Activated naive CD4-positive, alpha-beta T cell (primary cell): ENCODE measurements at places on chromosomes 2 and 18.

- no peak for DNase-seq
These were observed 52.6 kb downstream of the NCK2 start for GRCh38 chr2:105797298-105797819.

GRCh38 chr2:14677039-14677438, 44.5 kb downstream of the LRATD1 start:
- DNase-seq, result no peak

DNA sequence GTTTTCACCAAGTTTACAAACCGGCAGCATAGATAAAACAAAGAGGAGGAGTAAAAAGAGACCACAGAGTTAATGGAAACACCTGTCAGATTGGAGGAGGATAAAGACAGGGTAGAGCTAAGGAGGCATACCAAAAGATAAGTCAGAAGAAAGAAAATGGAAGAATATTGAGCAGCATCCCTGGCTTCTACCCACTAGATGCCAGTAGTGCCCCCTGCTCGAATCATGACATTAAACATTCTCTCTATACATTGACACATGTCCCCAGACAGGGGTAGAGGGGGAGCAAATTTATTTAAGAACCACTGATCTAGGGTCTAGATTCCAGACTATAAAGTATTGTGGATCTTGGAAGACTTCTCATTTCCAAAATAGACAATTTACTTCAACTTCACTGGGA, 159.8 kb upstream of the ETAA1 start:
- no peak for DNase-seq

DNA sequence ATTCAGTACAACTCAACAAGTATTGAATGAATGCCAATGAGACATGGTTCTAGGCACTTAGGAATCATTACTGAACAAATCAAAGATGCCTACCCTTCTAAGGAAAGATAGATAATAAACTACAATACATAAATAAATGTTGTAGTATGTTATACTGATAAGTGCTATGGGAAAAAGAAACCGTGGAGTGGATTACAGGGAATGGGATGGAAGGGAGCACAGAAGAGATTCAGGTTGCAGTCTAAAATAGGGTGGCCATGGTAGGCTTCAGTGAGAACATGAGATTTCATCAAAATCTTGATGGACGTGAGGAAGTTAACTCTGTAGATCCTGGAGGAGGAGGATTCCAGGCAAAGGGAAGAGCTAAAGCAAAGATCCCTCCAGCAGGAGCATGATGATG, 17.9 kb upstream of the CREB1 start:
- DNase-seq, result no peak

GRCh38 chr18:48441405-48441881, 32.3 kb upstream of the ZBTB7C start:
- DNase-seq, result no peak

GRCh38 chr2:191846515-191847476, at the start of gene CAVIN2:
TSS of gene CAVIN2 (minus strand) at chr2:191847088. CDS start at chr2:191846925, 163 bp downstream.
- no peak for DNase-seq

GRCh38 chr2:66696374-66696773, 261.4 kb downstream of the MEIS1 start:
- no peak for DNase-seq

DNA sequence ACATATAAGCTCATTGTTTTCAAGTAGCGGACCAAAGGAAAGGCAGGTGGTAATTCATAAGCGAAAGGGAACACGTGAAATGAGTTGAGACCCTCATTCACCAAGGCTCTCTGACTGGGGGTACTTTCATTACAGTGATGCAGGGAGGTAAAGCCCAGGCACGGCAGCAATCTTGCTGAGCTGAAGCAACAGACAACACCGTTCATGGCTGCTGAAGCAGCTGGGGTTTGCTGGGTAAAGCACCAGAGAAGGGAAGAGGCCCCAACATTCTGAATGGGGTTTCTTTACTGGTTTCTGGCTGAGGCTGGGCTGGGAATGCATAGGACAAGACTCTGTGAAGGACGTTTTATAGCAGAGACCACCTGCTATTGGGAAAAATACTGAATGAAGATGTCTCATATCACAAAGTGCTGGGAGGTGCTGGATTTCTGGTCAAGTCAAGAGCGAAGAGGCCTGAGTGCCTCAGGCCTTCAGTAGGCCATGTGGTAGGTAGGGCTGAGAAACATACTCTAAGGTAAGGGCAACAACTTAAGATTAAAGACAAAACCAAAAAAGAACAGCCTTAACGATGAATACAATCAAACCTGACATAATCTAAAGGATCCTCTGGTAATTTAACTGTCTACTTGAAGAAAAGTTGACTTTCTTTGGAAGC, 324.7 kb upstream of the PIK3C3 start:
- no peak for DNase-seq

GRCh38 chr18:23066504-23067039, 68.7 kb upstream of the CABLES1 start:
- no peak for DNase-seq

- no peak for DNase-seq
These were observed 148.9 kb downstream of the ZEB2 start for GRCh38 chr2:144370937-144371584.

- DNase-seq, result no peak
These were observed 1599.2 kb upstream of the TMEFF2 start for GRCh38 chr2:193793914-193794313.

- DNase-seq, result no peak
These were observed 106.7 kb upstream of the ARL4C start for GRCh38 chr2:234603619-234604018.

- no peak for DNase-seq
These were observed 206.0 kb upstream of the TNP1 start for GRCh38 chr2:217065695-217066405.

- no peak for DNase-seq
These were observed 120.7 kb downstream of the LOXHD1 start for GRCh38 chr18:46536215-46536874.

GRCh38 chr2:191018048-191018447, 4.1 kb upstream of the STAT1 start:
- no peak for DNase-seq

DNA sequence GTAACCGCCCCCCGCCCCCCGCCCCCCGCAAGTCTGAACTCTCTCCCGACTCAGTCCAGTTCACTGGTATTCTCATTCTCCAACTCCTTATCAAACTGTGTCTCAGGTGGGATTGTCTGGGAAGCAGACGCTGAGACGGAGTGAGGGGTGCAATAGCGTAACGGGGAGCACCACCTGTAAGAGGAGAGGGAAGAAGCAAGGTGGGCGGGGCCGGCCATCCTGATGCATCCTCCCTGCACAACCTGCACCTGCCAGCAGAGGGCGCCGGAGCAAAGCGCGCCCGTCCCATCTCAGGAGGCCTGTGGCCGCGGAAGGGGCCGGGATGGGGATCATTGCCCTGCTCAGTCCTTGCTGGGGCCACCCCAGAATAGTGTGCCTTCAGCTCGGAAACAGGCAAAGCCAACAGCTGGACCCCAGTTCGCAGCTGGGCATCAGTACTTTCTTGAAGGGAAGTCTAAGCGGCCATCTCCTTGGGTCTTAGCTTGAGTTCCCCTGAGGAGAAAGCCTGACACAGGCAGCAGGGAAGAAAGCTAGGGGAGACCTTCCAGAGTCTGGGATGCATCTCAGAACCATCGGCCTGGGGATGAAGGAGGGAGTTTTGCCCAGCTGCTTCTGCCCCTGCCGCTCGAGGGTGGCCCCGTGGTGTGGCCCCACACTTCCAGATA, 208.0 kb downstream of the TFCP2L1 start:
- peak; percentile 45 for DNase-seq

- no peak for DNase-seq
These were observed 45.7 kb upstream of the ACAA2 start for GRCh38 chr18:49859021-49859359.

DNA sequence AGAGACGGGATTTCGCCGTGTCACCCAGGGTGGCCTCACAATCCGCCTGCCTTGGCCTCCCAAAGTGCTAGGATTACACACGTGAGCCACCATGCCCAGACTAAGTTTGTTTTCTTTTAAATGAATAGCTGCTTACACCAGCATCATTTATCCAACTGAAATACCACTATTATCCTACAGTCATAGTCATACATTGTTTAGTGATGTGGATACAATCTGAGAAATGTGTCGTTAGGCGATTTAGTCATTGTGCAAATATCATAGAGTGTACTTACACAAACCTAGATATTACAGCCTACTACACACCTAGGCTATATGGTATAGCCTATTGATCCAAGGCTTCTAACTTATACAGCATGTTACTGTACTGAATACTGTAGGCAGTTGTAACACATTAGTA, 10.3 kb downstream of the ZC3H15 start:
- no peak for DNase-seq

- no peak for DNase-seq
These were observed 96.7 kb downstream of the CCDC148 start for GRCh38 chr2:158359846-158360245.

DNA sequence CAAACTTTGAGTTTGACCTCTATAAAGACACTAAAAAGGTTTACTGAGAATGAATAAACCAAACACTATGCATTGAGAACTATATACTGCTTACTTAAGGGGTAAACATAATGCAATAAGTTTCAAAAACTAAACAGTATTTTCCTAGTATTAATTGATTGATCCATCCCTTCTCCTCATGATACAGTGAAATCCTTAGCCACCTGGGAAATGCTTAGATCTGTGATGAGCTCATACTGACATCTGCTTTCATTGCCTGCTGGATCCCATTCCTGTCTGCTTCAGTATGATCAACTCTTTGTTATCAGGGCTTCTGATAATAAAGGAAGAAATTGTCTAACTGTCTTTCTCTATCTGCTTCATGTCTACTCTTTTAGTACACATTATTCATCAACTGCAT, 74.9 kb upstream of the UBE2E3 start:
- DNase-seq, result no peak

DNA sequence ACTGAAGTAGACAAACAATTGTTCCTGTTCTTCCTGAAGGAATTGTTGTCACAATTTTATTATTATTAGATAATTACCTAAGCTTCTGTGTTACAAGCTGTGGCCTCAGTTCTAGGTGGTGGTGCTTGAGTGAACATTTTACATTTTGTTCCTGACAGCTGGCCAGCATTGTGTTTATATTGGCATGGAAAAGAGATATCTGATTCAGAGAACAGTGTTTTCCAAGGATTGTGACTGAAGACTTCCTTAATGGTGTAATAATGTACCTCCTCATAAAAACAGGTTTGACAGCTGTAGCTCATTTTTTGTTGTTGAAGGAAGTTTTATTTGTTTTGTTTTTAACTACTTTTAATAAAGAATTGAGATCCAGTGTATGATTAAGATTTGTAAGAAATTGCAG, 95.2 kb downstream of the EPB41L5 start:
- DNase-seq, result no peak

DNA sequence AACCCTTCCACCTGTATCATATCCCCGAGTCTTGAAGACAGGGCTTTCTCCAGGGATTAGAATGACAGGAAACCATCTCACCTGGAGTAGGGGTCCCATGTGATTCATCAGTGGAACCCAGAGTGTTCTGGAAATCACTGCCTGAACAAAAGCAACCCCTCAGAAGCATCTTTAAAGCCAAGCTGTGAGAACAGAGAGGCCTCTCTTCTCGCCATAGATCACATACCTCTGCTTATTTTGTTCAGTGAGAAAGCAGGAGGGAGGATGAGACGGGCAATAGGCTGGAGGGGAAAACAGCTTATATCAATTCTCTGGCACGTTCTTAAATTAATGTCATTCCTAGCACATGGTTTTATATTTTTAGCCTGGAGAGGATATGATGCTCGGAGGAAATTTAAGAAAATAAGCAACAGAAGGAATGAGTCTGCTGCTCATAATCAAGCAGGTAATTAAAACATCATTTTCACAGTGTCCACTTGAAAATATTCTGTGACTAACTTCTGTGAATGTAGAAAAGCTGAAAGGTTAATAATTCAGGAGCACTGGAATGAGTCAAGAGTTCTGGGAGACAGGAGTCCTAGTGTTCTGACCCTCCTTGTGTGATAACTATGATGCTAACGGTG, 213.6 kb upstream of the SP5 start:
- DNase-seq, result no peak

- no peak for DNase-seq
These were observed 146.6 kb downstream of the ERBB4 start for GRCh38 chr2:212392043-212392442.

DNA sequence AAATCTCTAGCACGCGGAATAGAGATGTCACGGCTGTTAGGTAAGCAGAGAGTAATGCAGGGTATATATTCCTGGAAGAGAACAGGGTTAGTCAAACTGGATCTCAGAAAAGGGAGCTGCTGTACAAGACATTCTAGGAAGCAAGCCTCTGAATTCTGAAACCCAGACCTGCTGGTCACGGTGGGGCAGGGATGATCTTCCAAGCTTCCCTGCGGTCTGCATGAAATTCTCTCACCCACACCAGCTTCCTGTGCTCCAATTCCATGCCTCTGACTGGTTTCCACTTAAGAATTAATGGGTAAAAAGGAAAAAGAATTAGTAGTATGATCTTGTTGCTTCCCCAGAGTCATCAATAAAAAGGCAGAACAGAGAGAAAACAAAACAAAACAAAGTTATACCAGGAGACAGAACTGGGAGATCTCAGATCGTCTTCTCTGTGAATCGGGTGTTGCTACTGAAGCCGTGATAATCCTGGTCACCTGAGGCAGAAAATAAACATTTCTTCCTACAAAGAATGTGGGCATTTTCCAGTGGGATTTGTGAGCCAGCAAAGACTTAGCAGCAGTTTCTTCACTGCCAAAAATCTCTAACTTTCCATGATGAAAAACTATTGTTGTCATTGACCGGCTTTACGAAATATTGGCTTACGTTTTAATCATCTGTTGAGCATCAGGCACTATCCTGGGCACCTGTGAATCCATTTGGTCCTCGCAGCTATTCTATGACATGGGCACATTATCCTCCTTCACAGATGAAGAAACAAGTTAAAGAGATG, 5.3 kb upstream of the CYP27C1 start:
- DNase-seq, result no peak

- DNase-seq, result no peak
These were observed 540.7 kb downstream of the TNS1 start for GRCh38 chr2:217462121-217462520.

GRCh38 chr2:170715932-170716777, 1.0 kb downstream of the SP5 start:
- no peak for DNase-seq

- no peak for DNase-seq
These were observed 67.1 kb downstream of the HAUS1 start for GRCh38 chr18:46171331-46171730.

- DNase-seq, result no peak
These were observed 32.9 kb downstream of the CENPO start for GRCh38 chr2:24825883-24826772.

GRCh38 chr18:477565-477964, 22.9 kb downstream of the COLEC12 start:
- DNase-seq, result no peak

GRCh38 chr2:236972491-236973342, 113.0 kb upstream of the COPS8 start:
- DNase-seq, result no peak

- no peak for DNase-seq
These were observed 506.7 kb downstream of the NUP35 start for GRCh38 chr2:183630964-183631363.

- DNase-seq, result no peak
These were observed 158.3 kb downstream of the PRPF40A start for GRCh38 chr2:152559008-152559407.
